ENCODE measurements at places on chromosomes 6 and 20.

- no peak for DNase-seq
These were observed 234.2 kb upstream of the ECI2 start for GRCh38 chr6:4369616-4370015.

DNA sequence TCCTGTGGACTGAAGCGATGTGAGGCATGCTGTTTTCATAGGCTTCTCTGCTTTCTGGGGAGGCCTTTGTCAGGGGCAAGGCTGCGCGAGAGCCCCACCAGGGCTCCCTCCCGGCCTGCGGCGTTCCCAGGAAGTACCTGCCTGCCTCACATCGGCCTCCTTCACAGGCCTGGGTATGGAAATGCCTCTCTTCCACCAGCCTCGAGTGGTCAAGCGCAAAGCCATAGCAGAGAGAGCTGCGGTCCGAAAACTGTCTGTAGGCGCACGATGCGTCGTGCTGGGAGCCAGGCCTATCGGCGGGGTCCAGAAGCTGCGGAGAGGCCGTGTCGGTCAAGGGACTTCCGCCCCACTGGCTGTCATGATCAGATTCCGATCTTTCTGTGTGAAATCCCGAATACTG is 71.2 kb downstream of the SIM1 start:
- no peak for DNase-seq

- DNase-seq = no peak
These were observed 143.1 kb downstream of the CDH26 start for GRCh38 chr20:60101201-60101890.

- no peak for DNase-seq
These were observed 5.3 kb downstream of the ZNF512B start for GRCh38 chr20:63964412-63964811.

- DNase-seq = no peak
These were observed 1.6 kb upstream of the HS3ST5 start for GRCh38 chr6:114344246-114344970.

DNA sequence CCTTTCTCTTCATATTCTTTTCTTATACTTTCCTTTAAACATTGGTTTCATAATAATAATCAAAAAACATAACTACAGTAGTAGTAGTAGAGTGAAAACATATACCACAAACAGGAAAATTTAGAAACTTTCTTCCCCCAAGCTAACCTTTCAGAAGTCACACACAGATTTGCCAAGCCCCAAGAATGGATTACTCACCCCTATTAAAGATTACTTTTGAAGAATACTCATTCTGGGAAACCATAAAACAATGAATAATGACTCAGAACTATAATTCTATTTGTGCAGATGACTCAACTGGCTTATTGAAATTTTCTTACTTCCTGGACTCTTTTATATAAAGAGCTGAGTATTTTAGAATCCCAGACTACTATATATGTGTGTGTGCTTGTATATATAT is 119.4 kb upstream of the GJE1 start:
- no peak for DNase-seq

- DNase-seq = no peak
These were observed 43.9 kb upstream of the RBM24 start for GRCh38 chr6:17237246-17237645.

- no peak for DNase-seq
These were observed 85.1 kb downstream of the AGPAT4 start for GRCh38 chr6:161188547-161189465.

- DNase-seq = no peak
These were observed 1.3 kb upstream of the UNC5CL start for GRCh38 chr6:41040101-41040939.

DNA sequence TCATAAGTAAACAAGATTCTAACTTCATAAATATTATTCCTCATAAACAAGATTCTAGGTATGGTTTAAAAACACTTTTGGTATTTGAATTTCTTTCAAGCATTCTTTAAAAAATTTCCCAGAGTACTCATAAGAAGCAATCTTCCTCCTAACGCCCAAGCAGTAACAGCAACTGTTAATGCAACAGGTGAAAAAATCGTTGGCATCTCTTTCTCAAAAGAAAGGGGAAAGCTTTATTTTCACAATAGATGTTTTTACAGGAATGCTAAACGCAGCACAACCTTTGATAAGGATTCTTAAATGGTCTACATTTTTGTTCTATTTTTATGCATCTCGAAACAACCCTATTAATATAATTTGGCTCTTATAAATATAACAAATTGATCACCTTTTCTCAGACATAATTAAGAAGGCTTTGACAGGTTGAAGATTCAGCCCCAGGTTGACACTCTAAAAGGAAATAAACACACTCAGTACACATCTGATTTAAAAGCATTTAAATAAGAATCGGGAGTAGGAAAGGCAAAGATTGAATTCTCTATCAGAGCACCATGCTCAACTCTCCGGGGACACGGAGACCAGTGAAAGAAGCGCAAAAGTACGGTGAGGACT is 634 bp downstream of the AHI1 start:
- DNase-seq = no peak

GRCh38 chr20:40191573-40191972 is 497.5 kb downstream of the MAFB start:
- DNase-seq = no peak
